ENCODE measurements at places on chromosomes 7 and 10.

DNA sequence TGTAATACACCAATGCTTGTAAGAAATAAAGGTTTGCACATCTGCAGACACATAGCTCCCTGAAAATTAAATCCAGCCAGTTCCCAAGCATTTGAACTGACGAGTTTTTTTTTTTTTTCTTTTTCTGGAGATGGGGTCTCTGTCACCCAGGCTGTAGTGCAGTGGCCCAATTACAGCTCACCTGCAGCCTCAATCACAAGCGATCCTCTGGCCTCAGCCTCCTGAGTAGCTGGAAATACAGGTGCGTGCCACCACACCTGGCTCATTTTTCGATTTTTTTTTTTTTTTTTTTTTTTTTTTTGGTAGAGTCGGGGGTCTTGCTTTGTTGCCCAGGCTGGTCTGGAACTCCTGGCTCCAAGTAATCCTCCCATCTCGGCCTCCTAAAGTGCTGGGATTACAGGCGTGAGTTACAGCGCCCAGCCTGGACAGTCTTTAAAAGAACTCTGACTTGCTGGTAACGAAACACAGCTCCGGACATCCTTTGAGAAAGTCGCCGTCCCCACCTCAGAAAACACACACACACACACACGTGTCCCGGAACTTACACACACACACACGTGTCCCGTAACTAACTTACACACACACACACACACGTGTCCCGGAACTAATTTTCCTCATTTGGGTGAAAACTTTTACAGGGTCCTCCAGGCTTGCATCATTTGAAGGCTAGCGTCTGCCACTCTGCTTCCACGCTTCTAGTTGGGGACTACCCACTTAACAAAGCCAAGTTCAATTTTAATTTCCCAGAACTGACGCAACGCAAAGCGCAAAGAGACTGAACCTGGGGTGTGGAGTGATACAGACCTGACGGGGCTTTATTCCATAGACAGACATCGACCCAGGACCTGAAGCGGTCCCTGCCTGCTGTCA lies 18.6 kb downstream of the OCM2 start:
- DNase-seq = no peak

DNA sequence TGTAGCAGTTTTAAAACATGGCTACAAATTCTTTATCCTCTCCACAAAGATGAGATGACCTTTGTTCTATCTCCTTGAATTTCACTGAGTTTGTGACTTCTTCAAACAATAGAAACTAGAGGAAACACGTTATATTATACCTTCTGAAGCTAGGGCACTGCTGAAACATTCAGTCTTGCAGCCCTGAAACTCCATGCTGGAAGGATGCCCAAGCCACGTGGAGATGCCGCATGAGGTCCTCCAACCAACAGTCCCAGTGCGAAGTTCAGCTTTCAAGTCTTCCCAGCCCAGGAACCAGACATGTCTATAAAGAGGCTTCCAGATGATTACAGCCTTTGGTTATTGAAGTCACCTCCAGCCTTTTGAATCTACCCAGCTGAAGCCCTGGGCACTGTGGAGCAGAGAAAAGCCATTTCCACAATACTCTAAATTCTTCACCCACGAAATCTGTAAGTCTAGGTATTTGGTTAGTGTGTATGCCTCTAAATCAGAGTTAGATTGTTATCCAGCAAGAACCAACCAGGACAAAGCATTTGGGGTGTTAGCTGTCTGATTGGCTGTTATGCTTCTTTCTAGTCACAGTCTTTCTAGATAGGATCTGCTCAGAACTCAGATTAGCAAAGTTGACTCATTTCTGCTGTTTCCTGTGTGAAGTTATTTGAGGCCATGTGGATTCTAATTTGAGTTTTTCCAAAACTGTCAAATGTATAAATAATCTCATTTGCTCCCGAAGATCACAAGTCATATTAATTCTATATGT lies 186.5 kb upstream of the TMEM72 start:
- DNase-seq = peak; percentile 11

DNA sequence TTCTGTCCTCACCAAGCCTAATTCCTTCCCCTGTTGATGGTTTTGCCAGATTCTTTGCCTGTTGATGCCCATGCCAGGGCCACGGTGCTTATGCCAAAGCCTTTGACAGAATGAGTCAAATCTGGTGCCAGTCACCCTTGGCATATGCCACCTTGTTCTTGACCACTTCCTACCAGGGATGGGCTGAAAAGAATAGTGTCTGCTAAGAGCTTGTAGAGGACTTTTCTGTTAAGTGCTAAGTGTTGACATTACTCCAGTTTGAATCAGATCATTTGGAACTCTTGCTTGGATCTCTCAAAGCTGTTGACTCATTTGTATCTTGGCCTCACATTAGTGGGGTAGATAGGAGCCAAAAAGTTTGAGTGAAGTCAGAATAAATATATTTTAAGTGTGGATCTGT lies 661.2 kb downstream of the AUTS2 start:
- DNase-seq = peak; percentile 18

- DNase-seq = no peak
Measured at GRCh38 chr7:148994576-148994975, 33.7 kb downstream of the PDIA4 start.

- DNase-seq = no peak
Measured at GRCh38 chr7:2309889-2310331, 4.3 kb downstream of the SNX8 start.

- DNase-seq = no peak
Measured at GRCh38 chr10:27391325-27391724, 112.8 kb upstream of the RAB18 start.

DNA sequence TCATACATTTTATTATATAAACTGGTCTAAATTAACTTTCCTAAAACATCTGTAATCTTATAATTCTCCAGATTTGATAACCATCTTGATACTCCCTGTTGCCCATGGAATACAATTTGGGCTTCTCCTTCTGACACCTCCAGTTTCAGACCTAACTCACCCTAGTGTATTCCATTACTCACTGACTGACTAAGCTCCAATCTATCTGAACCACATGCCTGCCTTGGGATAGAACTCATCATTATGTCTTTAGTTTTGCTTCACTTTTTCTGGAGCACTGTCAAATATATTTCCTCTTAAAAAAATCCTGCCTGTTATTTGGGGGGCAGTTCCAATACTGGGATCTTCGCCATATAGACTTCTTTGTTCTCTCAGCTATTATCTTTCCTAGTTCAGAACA lies 4.9 kb upstream of the FOXP2 start:
- no peak for DNase-seq

- DNase-seq = no peak
Measured at GRCh38 chr7:76300166-76300731, 2.2 kb upstream of the HSPB1 start.
